ENCODE measurements at places on chromosomes 13 and 19.
A peak's percentile ranks its signal among the peaks of the same experiment; 100 is the strongest.

GRCh38 chr19:19409205-19409604, 3.7 kb downstream of the GATAD2A start:
- no peak for DNase-seq

- DNase-seq, result no peak
Measured at GRCh38 chr13:37457612-37458011, 141.0 kb downstream of the POSTN start.

DNA sequence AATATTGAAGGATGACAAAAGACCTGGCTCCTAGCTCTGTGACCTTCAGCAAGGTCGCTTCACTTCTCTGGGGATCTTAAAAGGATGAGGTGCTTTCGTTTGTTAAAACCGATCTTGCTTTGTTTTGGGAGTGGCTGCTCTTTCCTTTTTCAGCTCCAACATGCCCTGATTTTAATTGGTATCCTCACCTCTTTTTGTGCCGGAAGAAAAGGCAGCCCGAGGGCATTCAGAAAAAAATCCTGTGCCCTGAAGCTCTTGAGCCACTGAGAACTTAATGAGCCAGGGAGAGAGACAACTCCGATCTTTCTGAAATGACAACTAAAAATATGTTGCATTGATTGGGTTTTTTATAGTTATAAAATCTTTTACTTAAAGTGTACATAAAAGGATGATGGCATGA, 19.4 kb downstream of the CLDN10 start:
- no peak for DNase-seq

DNA sequence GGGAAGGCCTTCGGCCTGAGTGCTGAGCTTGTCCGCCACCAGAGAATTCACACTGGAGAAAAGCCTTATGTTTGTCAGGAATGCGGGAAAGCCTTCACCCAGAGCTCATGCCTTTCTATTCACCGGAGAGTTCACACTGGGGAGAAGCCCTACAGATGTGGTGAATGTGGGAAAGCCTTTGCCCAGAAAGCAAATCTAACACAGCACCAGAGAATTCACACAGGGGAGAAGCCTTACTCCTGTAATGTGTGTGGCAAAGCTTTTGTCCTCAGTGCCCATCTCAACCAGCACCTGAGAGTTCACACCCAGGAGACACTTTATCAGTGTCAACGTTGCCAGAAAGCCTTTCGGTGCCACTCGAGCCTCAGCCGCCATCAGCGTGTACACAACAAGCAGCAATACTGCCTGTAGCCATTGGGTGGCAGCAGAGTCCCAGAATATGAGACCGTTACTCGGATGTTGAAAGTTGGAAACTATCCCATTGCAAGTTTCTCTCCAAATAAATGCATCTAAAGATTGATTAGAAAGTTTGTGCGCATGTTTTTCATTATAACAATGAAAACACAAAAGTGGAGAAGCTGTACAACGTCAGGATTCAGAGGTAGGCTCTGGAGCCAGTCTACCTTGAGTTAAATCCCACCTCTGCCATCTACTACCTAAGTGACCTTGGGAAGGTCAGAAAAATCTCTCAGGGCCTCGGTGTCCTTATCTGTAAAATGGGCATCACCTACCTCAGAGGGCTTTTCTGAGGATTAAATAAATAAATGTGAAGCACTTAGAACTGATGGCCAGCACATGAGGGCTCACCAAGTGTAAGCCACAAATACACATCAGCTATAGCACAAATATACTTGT, 21.1 kb downstream of the ZNF473 start:
- DNase-seq, result peak; percentile 63

GRCh38 chr19:2186071-2186846, 22.5 kb downstream of the DOT1L start:
- DNase-seq, result peak; percentile 52
